Stimulated activated CD8-positive, alpha-beta memory T cell treated with anti-CD3 and anti-CD28 coated beads, Interleukin-7, amount 100 ng/mL, for 24 hours (primary cell): ENCODE measurements at places on chromosomes 4 and X.
A peak's percentile ranks its signal among the peaks of the same experiment; 100 is the strongest.

- peak; percentile 5 for DNase-seq
These were observed 93.3 kb downstream of the SYNPO2 start for GRCh38 chr4:118981839-118982381.

DNA sequence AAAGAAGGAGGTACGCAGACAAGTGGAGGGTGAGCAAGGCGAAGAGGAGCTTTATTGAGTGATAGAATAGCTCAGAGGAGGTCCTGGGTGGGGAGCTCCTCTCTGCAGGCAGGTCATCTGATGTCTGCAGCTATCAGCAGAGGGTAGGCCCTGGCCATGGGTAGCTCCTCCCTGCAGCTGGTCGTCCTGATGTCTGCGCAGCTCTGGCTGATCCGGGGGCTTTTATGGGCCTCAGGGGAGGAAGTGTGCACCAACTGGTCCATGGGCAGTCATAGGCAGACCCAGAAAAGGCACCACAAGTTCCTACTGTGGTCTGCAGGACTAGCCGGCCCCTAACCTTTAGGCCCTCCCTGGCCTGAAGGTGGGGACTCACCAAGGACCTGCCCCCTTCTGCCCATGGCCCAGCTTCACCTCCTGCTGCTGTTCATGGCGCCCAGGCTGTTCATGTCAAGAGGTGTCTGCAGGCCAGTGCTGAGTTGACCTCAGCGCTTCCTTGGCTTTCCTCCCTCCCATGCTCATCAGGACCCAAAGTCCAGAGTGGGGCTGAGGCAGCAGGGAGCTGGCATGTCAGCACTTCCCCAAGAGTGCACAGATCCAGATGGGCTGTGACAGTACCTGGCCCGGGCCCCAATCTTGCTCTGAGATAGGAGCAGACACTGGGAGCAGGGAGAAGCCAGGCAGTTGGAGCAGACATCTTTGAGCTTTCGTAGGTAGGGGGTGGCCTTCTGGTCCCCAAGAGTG lies 46.1 kb downstream of the ARAP2 start:
- no peak for DNase-seq

DNA sequence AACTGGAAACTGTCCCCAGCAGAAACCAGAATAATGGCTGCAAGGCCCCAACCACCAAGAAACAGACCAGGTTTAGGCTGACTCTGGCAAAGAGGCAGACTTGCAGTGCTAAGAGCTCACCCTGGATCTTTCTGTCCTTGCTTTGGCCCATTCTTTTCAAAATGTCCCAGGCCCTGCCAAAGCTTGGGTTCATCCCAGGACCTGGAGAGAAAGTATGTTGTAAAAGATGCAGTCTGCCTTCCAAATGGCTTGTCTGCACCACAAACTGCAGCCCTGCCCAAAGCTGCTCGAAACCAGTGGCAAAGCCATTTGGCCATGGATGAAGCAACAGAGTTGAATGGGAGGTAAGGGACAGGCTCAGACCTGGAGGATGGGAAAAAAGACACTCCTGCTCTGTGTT lies 38.0 kb upstream of the LNX1 start:
- no peak for DNase-seq

DNA sequence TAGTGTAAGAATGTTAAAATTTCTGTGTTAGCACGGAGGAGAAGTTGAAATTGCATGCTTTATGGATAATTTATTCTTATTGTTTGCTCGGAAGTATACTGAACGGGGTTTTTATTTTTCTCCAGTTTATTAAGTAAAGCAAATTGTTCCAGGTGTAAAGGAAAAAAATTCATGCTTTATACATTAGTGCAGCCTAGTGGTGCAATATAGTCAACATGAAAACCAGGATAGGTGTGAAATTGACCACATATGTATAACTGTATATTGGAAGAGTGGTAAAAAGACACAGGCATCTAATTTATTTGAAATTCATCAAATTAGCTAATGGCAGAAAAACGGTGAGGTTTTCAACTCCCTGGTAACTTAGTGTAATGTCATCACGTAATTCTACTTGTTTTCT lies 959 bp downstream of the BRS3 start:
- DNase-seq: no peak

DNA sequence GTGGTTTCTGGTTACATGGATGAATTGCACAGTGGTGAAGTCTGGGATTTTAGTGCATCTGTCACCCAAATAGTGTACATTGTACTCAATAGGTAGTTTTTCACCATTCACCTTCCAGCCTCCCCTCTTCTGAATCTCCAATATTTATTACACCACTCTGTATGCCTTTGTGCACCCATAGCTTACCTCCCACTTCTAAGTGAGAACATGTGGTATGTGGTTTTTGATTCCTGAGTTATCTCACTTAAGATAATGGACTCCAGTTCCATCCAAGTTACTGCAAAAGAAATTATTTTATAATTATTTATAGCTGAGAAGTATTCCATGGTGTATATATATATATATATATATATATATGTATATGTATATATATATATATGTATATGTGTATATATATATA lies 155.8 kb downstream of the HHIP start:
- DNase-seq: no peak

- no peak for DNase-seq
These were observed 18.9 kb upstream of the RASGEF1B start for GRCh38 chr4:81490403-81491160.

GRCh38 chr4:88629826-88630225 lies 37.5 kb downstream of the HERC3 start:
- no peak for DNase-seq

DNA sequence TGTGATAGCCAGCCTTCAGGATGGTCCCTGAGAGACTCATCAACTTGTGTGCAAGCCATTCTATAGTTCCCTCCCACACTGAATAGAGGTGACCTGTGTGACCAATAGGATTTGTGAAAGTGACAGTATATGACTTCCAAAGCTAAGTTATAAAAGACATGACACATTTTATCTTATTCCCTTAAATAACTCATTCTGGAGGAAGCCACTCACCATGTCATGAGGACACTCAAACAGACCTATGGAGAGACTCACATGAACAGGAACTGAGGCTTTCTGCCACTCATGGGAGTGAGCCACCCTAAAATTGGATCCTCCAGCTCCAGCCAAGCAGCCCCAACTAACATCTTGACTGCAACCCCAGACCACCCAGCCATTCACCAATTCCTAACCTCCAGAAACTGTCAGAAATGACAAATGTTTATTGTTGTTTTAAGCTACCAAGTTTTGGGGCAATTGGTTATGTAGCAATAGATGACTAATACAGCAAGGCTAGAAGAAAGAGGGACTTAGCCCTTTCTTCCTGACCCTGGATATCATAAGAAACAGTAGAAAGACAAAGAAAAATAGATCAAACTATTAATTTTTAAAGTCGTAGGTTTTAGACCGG lies 9.0 kb upstream of the CHIC2 start:
- DNase-seq: no peak

DNA sequence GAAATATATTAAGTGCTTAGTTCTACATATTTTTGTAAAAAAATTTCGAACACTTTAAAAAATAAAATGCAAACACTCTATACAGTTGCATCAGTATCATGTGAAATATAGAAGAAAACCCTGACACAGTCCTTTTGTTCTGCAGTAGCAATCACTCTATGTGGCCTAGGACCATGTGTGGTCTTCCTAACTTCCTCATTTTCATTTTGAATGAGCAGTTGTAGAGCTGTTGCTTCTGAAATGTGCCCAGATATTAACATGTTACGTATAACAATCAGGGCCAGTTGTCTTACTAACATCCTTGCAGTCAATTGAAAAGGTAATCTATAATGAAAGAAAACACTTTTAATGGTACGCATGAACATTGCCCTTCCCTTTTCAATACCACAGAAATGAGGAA lies 107.9 kb downstream of the ZNF827 start:
- DNase-seq: no peak

DNA sequence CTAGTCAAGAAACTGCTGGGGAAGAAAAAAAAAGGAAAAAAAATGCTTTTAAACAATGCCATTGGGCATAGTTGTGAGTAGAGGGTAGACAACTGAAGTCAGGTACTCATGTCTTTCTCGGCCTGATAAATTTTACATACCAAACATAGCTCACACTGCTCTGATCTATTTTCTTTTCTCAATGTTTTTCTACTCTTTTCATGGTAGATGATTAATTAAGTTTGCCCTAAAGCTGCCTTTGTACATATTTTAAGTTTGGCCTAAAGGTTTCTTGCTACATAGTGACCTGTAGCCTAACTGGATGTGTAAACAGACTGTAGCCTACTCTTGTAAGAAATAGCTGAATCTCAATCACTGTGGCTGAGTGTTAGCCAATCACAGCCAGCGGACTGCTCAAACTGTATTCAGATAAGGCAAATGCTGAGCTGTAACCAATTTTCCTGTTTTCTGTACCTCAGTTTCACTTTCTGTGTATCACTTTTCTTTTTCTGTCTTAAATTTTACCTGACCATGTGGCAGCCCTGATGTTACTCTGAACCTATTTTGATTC lies 121.0 kb downstream of the PCDH10 start:
- DNase-seq: no peak

GRCh38 chr4:25839687-25840086 lies 23.1 kb downstream of the SEL1L3 start:
- DNase-seq: no peak

DNA sequence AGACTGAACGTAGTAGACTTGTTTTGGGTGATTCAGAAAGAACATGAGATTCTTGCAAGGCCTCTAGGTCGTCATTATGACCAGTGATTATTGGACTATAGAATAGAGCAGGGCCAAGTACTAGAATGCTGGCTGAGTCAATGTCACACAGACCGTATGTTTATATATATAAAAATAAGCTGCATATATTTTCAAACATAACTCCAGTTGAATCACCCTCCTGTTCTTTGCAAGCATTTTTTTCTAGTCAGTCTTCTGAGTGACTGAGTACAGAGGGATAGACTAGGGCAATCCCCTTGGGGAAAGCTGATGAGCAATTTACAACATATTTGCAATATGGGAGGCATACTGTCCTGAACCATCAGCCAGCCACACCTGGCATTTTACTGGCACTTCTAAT lies 48.4 kb upstream of the PRPS1 start:
- no peak for DNase-seq

DNA sequence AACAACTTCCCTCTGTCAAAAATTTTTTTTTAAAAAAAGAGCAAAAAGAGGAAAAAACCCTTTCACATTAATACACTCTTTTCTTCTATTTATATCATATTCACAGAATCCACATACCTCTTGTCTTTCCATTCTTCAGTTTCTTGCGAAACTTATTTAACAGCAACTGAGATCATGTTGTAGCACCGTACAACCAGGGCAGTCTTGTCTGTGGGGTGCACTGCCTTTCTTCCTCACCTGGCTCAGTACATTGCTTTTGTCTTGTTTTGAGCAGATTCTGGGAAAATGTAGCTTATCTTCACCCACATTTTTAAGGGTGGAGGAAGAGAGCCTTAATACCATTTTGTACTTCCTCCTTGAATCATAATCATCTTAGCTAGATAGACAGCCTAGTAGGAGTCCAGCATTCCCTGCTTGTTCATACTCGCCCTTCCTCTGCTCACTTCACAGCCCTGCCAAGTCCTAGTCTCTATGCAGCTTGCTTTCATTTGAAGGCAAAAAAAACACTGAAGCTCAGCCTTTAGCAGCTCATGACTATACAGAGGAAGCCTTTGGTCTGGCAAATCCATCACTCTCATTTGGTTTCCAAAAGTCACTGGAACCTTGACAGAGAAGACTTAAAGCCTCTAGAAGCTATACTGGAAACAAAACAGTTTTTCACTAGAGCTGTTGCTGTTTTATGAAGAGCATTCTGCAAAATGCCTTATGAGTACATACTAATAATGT lies 140.6 kb upstream of the BANK1 start:
- no peak for DNase-seq

GRCh38 chrX:100424012-100424411 lies 13.9 kb upstream of the PCDH19 start:
- no peak for DNase-seq

- no peak for DNase-seq
These were observed 700 bp downstream of the ARAF start for GRCh38 chrX:47561659-47562151.

GRCh38 chrX:22300130-22300529 lies 27.4 kb downstream of the CBLL2 start:
- no peak for DNase-seq

- DNase-seq: no peak
These were observed 2266.9 kb downstream of the PCDH7 start for GRCh38 chr4:32987111-32987510.

- no peak for DNase-seq
These were observed 73.6 kb downstream of the MED28 start for GRCh38 chr4:17688011-17688441.

DNA sequence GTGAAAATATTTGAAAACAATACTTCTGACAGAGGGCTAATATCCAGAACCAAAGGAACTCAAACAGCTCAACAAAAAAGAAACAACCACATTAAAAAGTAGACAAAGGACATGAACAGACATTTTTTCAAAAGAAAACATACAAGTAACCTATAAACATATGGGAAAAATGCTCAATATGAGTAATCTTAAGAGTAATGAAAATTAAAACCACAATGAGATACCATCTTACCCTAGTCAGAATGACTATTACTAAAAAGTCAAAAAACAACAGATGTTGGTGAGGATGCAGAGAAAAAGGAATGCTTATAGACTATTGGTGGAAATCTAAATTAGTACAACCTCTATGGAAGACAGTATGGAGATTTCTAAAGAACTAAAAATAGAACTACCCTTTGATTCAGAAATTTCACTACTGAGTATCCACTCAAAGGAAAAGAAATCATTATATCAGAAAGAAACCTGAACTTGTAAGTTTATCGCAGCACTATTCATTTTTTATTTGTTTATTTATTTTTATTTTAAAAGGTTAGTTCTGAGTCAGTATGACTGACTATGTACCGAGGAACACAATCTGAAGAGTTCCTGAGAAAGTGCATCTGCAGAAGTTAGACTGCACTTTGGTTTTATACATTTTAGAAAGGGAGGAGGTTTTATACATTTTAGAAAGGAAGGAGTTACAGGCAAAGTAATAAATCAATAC lies 231.3 kb downstream of the INPP4B start:
- no peak for DNase-seq

DNA sequence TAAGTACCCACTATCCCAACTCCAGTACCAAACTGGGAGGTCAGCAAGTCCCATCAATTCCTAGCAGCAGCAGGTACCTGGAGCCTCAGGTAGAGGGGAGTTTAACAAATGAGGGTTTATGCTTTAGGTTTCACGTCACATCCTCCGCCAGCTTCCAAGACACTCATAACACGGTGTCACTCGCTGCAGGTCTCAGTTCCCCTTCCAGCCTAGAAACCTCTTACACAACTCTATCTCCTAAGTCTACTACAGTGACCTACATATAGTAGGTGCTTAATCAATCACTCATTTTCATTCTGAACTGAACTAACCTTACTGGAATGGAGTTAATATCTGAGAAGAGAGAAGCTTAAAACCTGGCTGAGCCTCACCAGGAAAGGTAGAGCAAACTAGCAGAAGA lies 96.0 kb downstream of the EFHC2 start:
- no peak for DNase-seq

DNA sequence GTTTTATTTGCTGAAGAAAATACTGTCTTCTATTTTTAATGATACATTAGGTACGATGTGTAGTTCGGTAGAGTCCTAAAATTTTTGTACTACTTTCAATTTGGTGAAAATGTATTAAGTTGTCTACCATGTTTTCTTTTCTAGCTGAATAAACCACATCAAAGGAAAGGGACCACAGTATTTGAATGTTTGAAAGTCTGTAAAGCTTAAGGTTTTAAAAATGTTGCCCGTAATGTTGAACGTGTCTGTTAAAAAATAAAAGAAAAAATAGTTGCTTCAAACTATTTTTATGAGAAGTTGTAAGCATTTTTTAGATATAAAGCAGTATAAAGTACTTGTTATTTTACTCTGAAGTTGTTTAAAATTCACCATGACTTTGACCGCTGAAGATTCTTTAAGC lies 3.2 kb downstream of the CDKN2AIP start:
- no peak for DNase-seq
